GM19239 (cell line): ENCODE measurements at places on chromosomes 6 and 20.
A peak's percentile ranks its signal among the peaks of the same experiment; 100 is the strongest.

DNA sequence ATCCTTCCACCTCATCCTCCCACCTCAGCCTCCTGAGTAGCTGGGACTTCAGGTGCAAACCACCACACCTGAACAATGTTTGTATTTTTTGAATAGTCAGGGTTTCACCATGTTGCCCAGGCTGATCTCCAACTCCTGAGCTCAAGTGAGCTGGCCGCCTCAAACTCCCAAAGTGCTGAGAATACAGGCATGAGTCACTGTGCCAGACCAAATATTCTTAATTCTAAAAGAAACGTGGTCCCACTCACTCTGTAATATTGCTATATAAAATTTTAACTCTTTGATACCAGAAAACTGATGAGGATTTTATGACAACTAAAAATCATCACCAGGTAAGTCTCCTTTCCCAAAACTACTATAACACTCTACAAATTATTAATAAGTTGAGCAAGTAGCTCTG lies 716.8 kb upstream of the GJE1 start:
- DNase-seq: no peak

DNA sequence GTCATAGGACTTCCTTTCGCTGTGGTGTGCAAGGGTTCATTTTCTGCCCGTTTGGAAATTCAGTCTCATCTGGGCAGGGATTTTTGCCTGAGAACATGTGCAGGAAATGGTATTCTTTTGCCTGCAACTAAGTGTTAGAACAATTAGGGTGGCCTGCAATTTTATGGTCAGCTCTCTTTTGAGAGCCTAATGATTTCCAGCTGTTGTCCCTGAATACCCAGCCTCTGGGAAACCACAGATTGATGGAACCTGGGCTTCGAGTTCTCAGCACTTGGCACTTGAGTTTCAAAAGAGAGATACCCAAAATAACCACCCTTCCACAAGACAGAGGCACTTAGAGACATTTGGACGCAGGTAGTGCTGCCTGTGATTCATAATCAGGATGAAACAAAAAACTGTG lies 217.2 kb upstream of the FOXA2 start:
- no peak for DNase-seq

DNA sequence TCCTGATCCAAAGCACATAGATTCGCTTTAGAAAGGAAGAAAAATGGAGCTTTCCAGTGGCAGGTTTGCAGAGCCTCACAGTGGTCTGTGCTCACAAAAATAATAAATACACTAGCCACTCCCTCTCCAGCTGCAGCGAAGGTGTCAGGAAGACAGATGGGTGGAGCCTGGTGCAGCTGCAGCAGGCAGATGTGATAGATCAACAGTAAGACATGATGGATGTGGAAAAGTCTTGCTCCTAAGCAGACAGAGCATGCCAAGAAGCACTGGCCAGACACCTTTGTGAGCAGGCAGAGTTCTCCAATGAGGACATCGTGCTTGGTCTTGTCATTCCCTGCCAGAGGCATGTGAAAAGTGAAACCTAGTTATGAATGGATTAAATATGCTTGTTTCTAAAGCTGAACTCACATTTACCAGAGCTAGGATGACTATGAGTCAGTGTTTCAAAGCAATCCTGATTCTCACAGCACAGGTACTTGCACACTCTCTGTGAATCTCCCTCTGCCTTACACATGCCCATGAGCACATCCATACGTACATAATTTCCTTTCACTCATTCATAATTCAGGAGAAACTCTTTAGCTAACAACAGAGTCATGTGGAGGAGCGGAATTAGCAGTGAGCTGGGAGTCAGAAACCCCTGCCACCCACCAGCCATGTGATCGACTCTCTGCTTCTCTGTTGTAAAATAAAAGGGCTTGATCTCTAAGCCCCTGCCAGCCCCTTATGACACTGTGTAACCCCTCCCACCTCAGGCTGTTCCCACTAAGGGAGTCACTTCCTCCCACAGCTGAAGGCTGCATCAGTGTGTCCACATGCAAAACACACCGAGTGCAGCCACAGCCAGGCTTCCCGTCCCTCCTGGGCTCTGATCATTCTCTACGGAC lies 111.2 kb downstream of the SCML4 start:
- DNase-seq: no peak

DNA sequence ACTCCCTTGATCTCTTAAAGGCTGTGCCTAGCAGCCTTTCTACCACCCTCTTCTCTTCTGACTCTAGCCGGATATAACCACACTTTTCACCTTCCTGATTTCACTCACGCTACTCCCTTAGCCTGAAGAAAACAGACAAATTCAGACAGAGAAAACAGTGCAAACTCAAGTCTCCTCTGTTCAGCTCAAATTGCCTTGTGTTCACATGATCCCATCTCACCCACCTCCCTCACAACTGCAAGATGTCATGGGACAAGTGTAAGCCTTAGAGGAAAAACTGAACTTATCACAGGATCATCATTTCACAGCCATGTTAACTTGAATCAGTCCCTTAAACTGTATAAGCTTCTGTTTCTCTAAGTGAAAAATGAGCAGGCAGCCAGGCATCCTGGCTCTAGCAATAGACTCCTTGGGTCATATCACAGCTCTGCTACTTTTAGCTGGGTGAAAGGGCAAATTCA lies 66.5 kb upstream of the TENT5A start:
- DNase-seq: no peak

GRCh38 chr20:19978511-19979210 lies 38.5 kb upstream of the NAA20 start:
- DNase-seq: no peak

DNA sequence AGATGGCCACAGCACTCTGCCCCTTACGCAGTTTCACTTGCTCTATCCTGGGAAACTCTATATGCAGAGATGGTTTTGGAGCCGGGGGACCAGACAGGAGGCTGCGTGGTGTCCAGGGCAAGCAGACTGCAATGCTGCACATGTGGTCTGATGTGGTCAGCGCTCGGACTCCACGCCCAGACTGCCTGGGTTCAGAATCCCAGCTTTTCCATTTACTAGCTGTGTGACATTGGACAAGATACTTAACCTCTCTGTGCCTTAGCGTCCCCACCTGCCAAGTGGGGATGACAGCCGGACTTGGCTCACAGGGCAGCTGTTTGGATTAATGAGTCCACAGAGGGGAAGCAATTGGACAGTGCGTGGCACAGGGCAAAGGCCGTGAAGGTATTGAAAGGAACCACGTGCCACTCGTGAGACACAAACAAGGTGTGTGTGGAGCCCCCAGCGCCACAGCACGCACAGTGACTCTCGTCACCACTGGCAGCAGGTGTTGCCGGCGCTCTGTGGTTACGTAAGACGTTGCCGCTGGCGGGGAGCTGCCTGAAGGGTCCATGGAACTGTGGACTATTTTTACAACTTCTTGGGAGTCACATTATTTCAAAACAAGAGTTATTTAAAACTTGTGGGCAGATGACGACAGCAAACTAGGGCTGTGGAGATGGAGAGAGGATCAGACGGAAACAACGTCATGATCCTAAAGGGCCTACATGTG lies 201.4 kb downstream of the PREX1 start:
- no peak for DNase-seq

GRCh38 chr20:54168961-54169862 lies 4.6 kb downstream of the CYP24A1 start:
- DNase-seq: no peak

- no peak for DNase-seq
Measured at GRCh38 chr6:16511040-16511660, 250.1 kb downstream of the ATXN1 start.

GRCh38 chr6:169158174-169158573 lies 95.5 kb downstream of the THBS2 start:
- DNase-seq: no peak

GRCh38 chr6:3359973-3360726 lies 96.7 kb downstream of the SLC22A23 start:
- DNase-seq: no peak

GRCh38 chr6:73236144-73236750 lies 11.0 kb upstream of the KHDC1L start:
- no peak for DNase-seq

- no peak for DNase-seq
Measured at GRCh38 chr6:29797135-29797534, 30.5 kb upstream of the HLA-G start.

DNA sequence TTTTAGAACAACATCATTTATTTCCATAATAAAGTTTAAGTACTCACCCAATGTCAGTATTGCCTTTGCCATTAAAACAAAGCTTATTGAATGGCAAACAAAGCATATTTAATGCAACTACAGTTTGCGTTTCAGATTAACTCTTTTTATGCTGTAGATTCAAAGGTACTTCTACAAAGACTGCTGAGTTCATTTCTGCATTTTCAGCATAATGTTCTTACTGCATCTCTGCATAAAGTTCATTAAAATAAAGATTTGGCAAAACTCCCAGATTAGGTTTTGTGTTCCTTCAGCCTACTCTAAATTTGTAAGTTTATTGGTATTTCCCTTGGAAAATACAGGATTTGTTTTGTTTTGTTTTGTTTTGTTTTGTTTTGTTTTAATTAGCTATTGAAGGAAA lies 359.4 kb downstream of the ADGRB3 start:
- no peak for DNase-seq

DNA sequence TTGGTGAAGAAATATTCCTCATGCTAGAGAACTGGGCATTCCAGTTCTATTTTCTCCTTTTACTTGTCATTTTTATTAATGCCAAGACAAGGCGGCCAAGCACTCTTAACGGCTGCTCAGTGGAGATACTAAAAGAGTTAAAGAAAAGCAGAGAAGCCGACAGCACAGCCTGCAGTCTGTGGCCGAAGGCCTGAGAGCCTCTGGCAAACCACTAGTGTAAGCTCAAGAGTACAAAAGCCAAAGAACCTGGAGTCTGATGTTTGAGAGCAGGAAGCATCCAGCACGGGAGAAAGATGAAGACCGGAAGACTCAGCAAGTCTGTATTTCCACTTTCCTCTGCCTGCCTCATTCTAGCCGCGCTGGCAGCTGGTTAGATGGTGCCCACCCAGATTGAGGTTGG lies 167.1 kb upstream of the FUT9 start:
- no peak for DNase-seq

- DNase-seq: peak; percentile 67
Measured at GRCh38 chr20:36199345-36200257, 36.7 kb upstream of the AAR2 start.

DNA sequence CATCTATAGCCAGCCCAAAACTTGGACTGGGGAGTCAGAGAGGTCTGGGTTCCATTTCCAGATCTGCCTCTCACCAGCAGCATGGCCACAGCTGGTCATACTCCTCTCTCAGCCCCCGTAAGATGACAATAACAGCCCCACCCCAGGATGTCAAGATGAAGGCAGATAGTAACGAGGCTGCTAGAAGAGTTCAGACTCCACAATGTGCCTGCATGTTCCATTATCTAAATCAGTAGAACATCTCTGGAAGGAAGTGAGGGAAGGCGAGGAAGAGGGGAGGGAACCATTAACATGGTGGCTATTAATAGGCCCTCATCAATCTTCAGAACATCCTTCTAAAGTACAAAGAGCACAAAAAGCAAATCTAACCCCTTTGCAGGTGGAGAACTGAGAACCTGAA lies 98.0 kb upstream of the KCNG1 start:
- DNase-seq: no peak

DNA sequence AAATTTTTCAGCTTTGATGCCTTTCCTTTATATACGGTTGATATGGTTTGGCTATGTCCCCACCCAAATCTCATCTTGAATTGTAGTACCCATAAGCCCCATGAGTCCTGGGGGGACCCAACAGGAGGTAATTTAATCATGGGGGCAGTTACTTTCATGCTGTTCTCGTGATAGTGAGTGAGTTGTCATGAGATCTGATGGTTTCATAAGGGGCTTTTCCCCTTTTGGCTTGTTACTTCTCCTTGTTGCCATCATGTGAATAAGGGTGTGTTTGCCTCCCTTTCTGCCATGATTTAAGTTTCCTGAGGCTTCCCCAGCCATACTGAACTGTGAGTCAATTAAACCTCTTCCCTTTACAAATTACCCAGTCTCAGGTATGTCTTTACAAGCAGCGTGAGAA lies 66.8 kb downstream of the ARHGAP18 start:
- DNase-seq: no peak

DNA sequence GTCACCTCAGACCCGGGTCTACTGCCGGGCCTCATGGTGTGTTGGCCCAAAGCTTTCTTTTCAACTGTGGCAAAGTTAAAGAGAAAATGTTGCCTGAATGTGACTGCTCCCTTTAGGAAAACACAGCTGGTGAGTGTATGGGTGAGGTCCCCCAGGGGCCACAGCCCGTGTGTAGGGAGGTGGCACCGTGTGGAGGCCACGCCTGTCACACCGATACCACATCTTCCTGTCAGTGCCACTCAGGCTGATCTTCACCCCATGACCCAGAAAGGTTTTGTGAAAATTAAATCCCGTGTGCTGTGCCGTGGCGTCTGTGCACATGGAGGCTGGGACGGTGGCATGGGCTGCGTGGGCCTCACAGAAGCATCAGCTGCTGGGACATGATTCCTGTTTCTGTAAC lies 10.7 kb upstream of the ADRM1 start:
- DNase-seq: no peak

- DNase-seq: no peak
Measured at GRCh38 chr6:73942592-73943186, 246.7 kb downstream of the CD109 start.

DNA sequence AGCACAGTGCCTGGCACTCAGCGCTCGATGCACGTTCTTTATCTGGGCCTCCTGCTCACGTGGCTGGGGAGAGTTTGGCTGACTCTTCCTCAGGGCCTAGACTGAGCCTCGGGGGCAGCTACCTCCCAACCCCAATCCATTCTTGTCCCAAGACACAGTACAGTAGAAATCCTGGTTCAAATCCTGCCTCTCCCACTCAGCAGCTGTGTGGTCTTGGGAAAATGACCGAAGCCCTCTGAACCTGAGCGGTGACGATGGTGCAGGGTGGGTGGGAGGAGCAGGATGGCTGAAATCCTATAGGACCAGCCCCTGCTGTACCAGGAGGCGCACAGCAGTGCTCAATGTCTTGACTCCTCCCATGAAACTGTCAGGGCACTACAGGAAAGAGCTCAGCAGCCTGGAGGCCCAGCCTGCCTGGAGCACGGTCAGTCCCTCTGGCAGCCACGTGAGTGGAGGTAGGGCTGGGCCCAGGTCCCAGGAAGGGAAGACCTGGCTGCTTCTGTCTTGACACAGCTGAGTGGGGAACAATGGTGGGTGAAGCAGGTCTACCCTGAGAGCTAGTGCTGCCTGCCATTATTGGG lies 31.5 kb downstream of the PDRG1 start:
- DNase-seq: no peak

DNA sequence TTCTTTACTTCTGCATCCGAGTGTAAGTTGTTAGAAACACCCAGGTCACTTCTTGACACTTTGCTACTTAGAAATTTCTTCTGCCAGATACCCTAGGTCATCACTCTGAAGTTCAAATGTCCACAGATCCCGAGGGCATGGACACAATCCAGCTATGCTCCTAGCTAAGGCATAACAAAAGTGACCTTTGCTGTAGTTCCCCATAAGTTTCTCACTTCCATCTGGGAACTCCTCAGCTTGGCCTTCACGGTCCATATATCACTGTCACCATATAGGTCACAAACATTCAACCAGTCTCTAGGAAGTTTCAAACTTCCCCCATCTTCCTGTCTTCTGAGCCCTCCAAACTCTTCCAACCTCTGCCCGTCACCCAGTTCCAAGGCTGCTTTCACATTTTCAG lies 65.3 kb downstream of the IRF4 start:
- DNase-seq: no peak

DNA sequence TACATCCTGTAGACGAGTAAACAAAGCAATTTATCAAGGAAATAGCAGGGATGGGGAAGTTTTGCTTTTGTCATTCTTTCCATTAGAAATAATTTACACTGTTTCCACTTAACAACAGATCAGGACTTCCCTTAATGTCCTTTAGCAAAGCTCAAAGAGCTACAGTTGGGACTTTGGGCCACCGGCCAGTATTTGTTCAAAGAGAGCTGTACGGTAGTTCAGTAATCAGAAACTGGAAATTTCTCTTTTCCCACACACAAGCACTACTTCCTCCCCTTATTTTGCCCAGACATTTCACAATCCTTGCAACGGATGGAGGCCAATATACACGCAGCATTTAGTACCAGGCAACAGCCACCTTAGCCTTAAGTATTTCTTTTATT lies 12.1 kb upstream of the HINT3 start:
- no peak for DNase-seq
